Activated T-helper 17 cell treated with anti-CD3 and anti-CD28 coated beads, Interleukin-2, amount 50 U/mL, for 72 hours (primary cell): ENCODE measurements at places on chromosomes 4 and X. TPM values are rescaled to one million over a fixed set of nuclear protein-coding genes. Genes with fewer than 3 reads are reported as not detected.

DNA sequence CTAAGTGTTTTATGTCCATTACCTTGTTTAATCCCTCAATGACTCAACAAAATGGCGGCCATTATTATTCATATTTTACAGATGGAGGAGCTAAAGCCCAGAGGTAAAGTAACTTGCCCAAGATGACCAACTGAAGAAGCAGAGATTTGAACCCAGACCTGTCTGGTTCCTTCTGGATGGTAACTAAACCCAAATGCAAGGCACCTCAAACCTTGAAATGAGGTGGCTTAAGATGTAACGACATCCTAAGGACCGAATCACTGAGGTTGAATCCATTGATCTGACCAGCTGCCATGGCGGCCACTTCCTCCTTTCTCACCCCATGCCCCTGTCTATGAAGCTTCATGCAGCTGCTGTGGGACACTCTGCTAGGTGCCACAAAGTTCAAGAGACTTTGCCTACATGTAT, 932 bp downstream of the TLR10 start:
- no peak for ATAC-seq

DNA sequence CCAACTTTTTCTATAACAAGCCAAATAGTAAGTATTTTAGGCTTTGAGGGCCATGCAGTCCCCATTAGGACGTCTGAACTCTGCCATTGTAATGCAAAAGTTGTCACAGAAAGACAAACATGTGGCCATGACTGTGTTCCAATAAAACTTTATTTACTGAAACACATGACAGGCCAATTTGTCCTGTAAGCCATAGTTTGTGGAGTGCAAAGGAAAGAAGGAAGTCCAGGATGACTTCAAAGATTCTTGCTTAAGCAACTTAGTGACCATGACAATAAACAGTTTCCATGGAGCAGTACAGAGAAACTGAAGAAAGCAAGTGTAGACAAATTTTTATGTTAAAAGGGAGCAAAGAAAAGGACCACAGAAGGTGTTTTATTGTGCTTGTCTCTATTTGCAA, 35.0 kb upstream of the MYOZ2 start:
- no peak for ATAC-seq

The GAGE10 gene
- total RNA-seq = not detected

The HSD17B13 gene
- not detected for total RNA-seq

- no peak for ATAC-seq
These were observed 103.8 kb upstream of the ATP6AP2 start for GRCh38 chrX:40476958-40477357.

- ATAC-seq = no peak
These were observed 6.6 kb upstream of the PTPN13 start for GRCh38 chr4:86587381-86588140.

The UTP14A gene
- 33.3 TPM for total RNA-seq

DNA sequence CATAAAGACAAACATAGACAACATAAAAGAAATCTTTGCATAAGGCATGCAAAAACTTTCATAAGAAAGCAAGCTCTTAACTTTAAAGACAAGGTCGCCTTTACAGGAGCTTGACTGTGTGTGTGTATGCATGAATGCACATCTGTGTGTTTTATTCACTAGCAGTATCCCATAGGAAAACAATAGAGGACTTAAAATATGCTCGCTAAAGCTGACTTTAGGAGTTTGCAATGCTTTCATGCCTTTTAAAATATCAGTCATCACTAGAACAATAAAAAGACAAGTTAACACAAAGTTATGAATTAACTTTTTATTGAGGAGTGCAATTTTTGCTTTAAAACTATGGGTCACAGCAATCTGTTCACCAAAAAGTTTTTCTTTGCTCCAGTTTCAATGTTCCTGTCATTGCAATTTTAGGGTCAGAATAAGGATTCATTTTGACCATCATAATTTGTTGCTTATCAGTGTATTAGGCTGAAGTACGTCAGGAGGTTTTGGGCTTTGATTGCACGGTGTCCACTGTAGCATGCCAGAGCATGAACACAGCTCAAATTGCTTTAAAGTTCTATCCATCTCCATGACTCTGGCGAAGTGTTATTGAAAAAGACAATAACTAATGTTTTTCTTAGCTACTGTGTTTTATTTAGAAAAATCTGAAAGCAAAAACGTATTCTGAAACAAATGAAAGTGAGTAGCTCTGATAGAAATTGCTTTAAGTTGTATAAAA, 36.9 kb downstream of the ANXA10 start:
- ATAC-seq = no peak

DNA sequence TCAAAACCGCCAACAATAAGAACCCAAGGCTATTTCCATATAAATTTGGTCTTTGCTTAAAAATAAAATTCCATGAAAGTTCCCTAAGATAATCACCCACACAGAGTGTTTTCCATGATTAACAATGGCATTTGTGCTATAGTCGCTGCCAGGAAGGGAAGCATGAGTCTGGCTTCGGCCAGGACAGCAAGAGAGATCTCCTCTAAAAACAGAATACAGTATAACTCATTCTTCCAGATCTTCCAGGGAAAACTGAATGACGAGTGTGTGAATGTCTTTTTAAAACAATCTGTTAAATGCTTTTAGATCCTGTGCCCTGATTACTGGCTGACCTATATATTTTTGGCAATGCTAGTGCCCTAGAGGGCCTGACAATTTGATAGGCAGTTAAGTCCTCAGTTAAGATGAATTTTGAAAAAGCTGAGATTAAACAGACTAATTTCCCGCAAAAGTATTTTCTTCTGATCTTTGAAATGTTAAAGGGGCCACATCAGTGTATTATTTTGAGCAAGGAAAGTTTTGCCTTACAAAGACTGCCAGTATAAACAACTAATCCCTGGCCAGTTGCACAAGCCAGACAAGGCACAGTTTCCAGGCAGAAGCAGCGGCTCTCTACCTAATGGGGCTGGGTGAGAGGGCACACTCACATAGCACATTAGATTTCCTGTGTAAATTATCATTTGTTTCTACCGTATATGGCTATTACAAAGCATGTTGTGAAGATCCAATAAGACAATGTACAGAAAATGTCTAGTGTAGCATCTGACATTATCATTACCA, 127.3 kb downstream of the DCHS2 start:
- ATAC-seq = no peak
